ENCODE measurements at places on chromosomes 4 and X. TPM values are rescaled to one million over a fixed set of nuclear protein-coding genes. Genes with fewer than 3 reads are reported as not detected.

DNA sequence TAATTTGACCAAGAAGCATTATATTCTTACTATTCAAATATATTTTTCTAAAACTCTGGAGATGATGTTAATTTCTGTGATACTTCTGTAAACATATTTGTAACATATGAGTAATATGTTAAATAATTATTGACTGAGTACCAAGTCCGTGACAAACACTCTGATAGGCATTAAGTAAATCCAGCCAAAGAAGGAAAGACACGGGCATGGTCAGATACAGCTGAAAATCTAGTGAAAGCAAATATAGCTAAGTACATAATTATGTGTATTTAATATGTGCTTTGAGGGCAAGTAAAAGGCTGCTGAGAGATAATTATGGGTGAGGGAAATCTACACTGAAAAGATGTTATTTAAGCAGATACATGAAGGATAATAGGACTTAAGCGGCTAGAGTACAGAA lies 1263.6 kb upstream of the ADGRL3 start:
- DNase-seq: no peak

DNA sequence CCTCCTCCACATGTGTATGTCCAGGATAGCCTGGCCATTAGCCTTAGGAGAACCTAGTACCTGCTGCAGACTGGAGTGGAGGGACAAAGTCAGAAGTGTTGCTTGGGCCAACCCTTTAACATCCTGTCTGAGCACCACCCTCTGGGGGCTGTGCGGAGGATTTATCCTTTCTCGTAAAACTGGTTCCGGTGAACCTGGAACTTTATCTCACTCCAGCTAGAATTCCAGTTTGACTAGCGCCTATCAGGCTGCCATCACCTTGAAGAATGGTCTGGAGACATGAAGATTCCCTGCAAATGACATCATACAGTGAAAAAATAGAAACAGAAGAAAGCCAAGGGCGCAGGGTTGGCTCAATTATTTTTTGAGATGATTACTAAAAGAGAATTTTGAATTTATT lies 4.0 kb downstream of the TCEAL8 start:
- DNase-seq: peak; percentile 33

DNA sequence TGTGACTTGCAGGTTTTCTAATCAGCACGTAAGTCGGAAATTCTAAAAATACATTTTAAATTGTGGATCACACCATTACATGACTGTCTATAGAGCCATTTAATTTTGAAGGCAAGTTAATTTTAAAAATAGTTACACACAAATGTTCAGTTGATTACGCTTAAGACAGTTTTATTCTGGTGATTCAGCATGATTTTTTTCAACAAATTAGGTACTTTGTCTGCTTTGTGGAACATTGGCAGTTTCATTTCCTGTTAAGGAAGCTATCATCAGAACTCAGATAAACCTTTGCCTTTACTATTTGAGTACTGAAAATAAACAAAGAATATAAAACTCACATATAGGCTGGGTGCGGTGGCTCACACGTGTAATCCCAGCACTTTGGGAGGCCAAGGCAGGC lies 19.5 kb downstream of the SAT1 start:
- no peak for DNase-seq

DNA sequence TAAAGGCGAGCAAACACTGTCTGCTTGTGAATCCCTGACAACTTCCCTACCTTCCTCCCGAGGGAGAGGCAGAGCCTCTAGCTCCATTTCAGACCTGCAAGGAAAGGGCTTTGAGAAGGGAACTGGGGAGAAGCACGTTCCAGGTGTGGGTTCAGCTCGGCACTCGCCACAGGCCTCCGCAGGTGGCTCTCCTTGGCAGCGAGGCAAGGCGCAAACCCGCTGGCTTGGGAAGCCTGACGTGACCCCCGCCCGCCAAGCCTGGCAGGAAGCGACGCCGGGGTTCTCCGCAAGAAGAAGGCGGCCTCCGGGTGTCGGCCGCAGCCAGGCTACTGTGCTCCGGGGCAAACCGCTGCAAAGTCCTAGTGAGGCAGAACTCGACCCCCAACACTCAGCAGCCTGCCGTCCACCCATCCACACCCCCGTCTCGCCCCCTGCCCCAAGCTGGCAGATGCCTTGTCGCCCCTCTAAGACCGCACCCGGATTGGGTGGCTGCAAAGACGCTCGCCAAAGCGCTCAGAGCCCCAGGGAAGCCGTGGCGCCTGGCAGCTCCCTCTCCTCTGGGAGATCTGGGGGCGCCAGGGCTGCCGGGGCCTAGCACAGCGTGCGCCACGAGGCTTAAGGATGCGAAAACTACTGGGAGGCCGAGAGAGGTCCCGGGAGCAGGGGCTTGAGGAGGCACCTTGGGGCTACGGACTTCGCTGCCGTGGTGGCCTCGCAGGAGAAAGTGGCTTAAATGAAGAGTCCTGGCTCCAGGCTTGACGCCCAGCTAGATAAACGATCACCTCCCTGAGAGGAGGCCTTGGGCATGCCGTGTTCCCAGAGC lies 21.8 kb downstream of the NKX3-2 start:
- DNase-seq: peak; percentile 81

DNA sequence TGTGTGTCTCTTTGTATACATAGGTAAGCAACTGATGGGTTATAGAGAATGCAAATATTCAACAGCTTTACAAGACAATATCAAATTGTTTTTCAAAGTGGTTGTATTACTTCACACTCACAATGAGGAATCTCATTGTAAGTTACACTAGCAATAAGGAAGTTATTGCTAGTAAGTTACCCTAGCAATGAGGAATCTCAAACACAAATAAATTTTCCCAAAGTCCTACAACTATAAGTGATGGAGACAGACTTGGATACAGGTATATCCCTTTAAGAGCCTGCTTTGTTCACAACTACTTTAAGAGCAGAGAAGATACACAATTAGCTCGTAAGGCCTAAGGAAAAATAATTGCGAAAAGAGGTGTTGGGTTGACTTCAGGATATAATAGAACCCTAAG lies 28.3 kb upstream of the NWD2 start:
- no peak for DNase-seq

- DNase-seq: no peak
Observed at GRCh38 chr4:7819446-7819845, 120.2 kb downstream of the AFAP1 start.

GRCh38 chr4:88244816-88245579 lies 39.4 kb downstream of the PPM1K start:
- peak; percentile 20 for DNase-seq

GRCh38 chrX:70141373-70141772 lies 8.1 kb downstream of the IGBP1 start:
- no peak for DNase-seq

DNA sequence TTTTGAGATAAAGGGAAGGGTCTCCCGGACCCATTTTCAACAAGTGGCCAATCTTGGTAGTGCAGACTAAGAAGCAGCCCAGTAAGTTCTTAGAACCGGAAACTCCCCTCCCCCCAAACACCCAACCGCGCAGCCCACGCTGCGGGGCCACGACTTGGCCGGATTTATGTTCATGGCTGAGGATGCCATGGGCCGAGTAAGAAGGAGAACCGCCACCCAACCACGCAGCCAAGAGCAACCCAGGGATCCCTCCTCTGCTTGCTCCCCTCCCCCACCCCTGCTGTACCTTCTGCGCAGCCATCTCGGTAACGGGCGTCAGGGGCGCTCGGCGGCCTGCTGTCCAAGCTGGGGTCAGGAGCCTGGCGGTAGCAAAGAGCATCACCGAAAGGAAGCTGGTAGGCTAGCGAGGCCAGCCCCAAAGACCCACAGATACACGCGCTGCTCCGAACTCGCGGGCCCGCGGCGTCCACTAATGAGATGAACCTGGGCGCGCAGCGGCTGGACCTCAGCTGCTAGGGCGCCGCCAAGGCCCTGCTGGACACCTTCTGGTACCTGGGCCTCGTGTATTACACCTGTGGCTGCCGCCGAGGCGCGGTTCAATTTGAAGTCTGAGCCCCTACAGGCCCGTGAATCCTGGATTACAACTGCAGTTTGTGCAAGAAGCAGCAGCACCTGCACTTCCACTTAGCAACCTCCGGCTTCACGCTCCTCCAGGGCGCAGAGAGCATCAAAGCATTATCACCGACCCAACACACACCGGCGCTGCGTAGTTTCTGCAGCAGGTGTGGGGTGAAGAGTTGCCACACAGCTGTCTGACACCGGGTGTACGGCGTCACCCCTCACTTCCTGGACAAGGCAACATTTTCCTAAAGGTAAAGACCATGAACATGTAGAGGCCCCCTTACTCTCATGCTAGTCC lies 63.4 kb downstream of the NUDT10 start:
- DNase-seq: peak; percentile 73

DNA sequence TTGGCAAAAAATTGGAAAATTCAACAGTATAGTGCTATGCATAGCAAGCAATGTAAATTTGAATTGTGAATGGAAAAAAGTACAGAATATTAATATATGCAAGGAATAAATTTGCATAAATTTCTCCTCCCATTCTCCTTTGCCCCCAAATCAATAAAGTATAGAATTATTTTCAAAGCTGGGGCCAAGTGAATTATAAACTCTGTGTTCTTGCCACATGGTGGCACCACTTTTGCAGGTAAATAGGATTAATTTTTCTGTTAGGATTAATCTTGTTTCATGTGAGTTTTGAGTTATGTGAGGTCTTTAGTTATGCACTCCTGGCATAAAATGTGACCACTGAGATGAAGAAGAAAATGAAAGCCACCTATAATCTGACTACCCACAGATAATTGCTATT lies 19.9 kb downstream of the COPS4 start:
- no peak for DNase-seq

DNA sequence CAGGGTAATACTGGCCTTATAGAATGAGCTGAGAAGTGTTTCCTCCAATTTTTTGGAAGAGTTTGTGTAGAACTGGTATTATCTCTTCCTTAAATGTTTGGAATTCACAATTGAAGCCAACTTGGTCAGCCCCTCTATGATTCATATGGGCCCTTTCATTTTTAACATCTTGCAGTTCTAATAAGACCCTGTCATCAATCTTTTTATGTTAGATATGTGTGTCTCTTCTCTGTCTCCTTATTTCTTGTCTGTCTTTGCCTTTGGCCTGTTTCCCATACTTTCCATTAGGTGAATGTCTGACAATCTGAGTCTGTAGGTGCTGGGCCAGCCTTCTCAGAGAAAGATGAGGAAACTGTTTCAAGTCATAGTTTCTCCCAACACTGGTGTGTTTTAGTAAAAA lies 88.7 kb downstream of the SLC16A2 start:
- DNase-seq: no peak

Gene FGF13
- total RNA-seq: 18.8 TPM

Gene OPRPN
- total RNA-seq: not detected

Gene COX7B
- total RNA-seq: 411 TPM

Gene PRKX
- total RNA-seq: 71.8 TPM

Gene EDA
- total RNA-seq: 19.6 TPM

Gene NHSL2
- 9.5 TPM for total RNA-seq

Gene HSD17B13
- total RNA-seq: not detected

Gene GALNTL6
- total RNA-seq: not detected
